CD4-positive, CD25-positive, alpha-beta regulatory T cell (primary cell): ENCODE measurements at places on chromosomes 12 and 14. TPM values are rescaled to one million over a fixed set of nuclear protein-coding genes. Genes with fewer than 3 reads are reported as not detected.

Gene SLCO1A2
- not detected for polyA plus RNA-seq

- DNase-seq = no peak
- H3K36me3 ChIP-seq = no peaks in the 10 kb centered on the region
These were observed 24.3 kb downstream of the MOAP1 start for GRCh38 chr14:93160353-93160801.

DNA sequence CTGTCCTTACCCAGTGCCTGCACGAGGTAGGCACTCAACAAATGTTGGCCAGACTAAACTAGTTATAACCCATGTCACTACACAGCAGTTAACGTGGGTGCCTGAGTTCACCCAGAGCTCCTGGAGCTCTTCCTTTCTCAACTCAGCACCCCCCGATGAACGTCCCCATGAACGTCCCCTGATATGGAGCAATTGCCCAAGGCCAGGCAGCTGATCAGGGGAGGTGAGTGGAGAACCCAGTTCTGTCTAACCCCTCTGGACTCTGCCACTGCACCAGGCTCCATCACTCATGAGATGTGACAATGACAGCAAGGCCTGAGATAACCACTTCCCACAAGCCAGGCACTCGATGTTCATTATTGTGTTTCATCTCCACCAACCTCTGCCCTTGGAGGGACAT, 199.0 kb downstream of the BCL11B start:
- no peaks in the 10 kb centered on the region for H3K27me3 ChIP-seq
- DNase-seq = no peak
- H3K36me3 ChIP-seq = no peaks in the 10 kb centered on the region

- H3K4me3 ChIP-seq = peak overlapping the region; percentile 72
- peaks cover 14% of the 10 kb centered on the region for H3K36me3 ChIP-seq
- DNase-seq = no peak
- H3K4me1 ChIP-seq = peaks cover 30% of the 10 kb centered on the region
These were observed 559 bp upstream of the LMBR1L start for GRCh38 chr12:49111206-49111605.

Gene KLHL33
- not detected for polyA plus RNA-seq

DNA sequence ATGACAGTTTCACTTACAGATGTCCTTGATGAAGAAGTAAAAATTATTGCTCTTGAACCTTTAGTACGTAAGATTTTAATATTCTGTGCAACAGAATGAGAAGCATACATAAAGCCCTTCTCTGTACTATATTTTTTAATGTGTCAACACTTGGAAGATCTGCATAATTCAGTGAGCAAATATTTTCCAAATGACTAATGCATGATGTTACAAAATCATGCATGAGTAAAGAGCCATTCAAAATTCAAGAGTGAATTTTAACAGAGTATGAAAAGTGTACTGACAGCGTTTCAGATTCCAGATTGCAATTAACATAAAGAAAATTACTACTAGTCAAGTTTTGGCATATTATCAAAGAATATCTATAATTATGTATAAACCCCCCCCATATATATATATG, 101.4 kb upstream of the BBS10 start:
- no peaks in the 10 kb centered on the region for H3K27me3 ChIP-seq
- H3K27ac ChIP-seq = no peak overlapping the region
- H3K36me3 ChIP-seq = peaks cover 18% of the 10 kb centered on the region
- H3K4me3 ChIP-seq = no peak overlapping the region

DNA sequence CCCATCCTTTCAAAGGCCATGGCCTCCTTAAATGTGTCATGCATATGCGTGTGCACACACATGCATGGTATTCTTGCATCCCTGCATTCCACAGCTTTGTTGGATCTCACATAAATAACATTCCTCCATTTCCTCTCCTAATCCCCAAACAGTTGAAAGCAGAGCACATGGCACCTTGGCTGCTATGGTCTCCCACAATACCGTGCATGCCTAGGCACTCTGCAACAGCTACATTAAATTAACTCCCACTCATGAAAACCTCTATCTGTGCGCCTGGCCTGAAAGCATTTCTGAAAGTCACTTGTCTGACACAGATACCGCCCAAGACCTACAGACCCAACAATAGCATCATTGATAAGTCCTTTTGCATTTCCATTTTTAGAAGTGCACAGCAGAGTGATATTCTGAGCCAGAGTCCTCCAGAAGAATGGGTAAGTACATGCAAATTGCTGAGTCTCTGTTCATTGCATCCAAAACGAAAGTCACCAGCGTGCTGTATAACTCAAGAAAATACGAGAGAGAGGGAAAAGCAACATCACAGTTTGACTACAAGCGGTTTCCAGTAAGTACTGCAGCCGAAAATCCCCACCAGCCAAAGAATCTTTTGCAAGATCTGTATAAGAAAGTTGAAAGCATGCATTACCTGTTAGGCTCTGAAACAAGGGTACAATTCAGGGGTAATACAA, 436 bp downstream of the ASB2 start:
- no peaks in the 10 kb centered on the region for H3K27me3 ChIP-seq
- peaks cover 51% of the 10 kb centered on the region for H3K4me1 ChIP-seq
- DNase-seq = peak; percentile 76
- no peak overlapping the region for H3K27ac ChIP-seq
- H3K4me3 ChIP-seq = peak overlapping the region; percentile 76
- no peaks in the 10 kb centered on the region for H3K36me3 ChIP-seq

Gene NCAPD2
- 26.3 TPM for polyA plus RNA-seq

GRCh38 chr12:26534071-26534470, 298.9 kb downstream of the ITPR2 start:
- peaks cover 2% of the 10 kb centered on the region for H3K36me3 ChIP-seq
- no peak for DNase-seq
- no peaks in the 10 kb centered on the region for H3K4me1 ChIP-seq
- no peaks in the 10 kb centered on the region for H3K27me3 ChIP-seq
- H3K27ac ChIP-seq = no peak overlapping the region
- no peak overlapping the region for H3K4me3 ChIP-seq

DNA sequence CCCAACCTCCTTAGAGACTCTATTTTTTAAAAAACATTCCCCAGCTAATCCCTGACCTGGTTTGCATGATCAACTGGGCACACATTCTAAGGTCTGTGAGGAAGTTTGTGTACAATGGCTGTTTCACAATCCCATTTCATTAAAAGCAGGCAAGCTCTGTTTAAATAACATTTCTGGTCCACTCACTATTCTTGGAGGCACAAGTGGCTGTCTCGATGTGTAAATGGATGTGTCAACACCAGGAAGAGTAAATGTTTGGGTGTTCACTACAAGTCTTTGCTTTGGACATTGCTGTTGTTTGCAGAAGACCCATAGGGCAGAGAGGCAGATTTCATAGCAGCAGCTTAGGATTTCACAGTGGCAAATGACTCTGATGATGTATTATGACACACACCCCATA, 98.3 kb downstream of the PDZRN4 start:
- no peak overlapping the region for H3K4me3 ChIP-seq
- no peak for DNase-seq
- H3K4me1 ChIP-seq = no peaks in the 10 kb centered on the region
- H3K27me3 ChIP-seq = no peaks in the 10 kb centered on the region

- no peaks in the 10 kb centered on the region for H3K27me3 ChIP-seq
- H3K4me3 ChIP-seq = no peak overlapping the region
- no peak overlapping the region for H3K27ac ChIP-seq
- H3K4me1 ChIP-seq = no peaks in the 10 kb centered on the region
- no peaks in the 10 kb centered on the region for H3K36me3 ChIP-seq
- no peak for DNase-seq
These were observed 142.8 kb downstream of the VRK1 start for GRCh38 chr14:96940009-96940408.

DNA sequence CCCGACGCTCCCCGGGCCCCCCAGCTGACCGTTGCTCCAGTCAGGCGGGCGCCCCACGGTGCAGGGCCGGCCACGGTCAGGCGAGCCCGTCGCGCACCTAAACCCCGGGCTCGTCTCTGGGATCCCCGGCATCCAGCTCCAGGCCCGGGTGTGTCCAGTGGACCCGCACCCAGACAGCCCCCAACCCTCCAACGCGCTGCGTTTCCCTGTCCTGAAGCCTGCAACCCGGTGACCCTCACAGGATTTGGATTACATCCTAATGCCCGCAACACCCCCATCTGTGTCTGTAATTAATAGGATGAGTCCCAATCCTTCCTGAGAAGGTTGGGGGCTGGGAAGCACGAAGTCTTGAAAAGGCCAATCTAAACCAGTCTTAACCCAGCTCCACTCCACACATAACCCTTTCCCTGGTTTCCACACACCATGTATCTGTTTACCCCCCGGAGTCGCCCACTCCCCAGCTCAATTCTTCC, 10.4 kb downstream of the CPNE6 start:
- no peak overlapping the region for H3K4me3 ChIP-seq

- no peak for DNase-seq
- H3K36me3 ChIP-seq = no peaks in the 10 kb centered on the region
- H3K4me1 ChIP-seq = peaks cover 92% of the 10 kb centered on the region
- no peaks in the 10 kb centered on the region for H3K27me3 ChIP-seq
- peak overlapping the region; percentile 35 for H3K27ac ChIP-seq
These were observed 35.7 kb upstream of the PNMA1 start for GRCh38 chr14:73749706-73750530.

Gene WNT1
- polyA plus RNA-seq = not detected

Gene CLEC12A
- polyA plus RNA-seq = not detected

Gene KIF26A
- polyA plus RNA-seq = not detected

GRCh38 chr12:82867762-82868500, 181.2 kb downstream of the TMTC2 start:
- H3K36me3 ChIP-seq = no peaks in the 10 kb centered on the region
- no peaks in the 10 kb centered on the region for H3K27me3 ChIP-seq
- H3K27ac ChIP-seq = no peak overlapping the region
- no peak for DNase-seq
- H3K4me1 ChIP-seq = no peaks in the 10 kb centered on the region

- H3K4me3 ChIP-seq = no peak overlapping the region
- no peaks in the 10 kb centered on the region for H3K27me3 ChIP-seq
These were observed 29.0 kb downstream of the FBXW8 start for GRCh38 chr12:116939734-116940133.

DNA sequence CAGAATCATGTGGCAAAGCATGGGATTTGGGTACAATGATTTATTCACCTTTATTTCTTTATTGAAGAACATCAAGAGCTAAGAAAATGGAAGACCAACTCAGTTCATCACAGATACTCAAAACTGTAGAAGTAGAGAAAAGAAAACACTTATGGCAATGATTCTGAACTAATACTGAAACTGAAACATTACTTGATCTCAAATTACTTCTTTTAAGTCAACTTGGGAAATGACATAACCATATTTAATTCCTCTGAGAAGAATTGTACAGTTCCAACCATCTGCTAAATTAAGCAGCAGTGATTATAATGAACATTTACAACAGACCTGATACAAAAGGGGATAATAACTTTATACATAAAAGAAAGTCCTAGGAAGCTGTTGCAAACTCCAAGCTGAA, 466.5 kb downstream of the TMTC2 start:
- no peaks in the 10 kb centered on the region for H3K4me1 ChIP-seq
- H3K36me3 ChIP-seq = no peaks in the 10 kb centered on the region
- no peak for DNase-seq
- H3K27ac ChIP-seq = no peak overlapping the region
- no peak overlapping the region for H3K4me3 ChIP-seq
- no peaks in the 10 kb centered on the region for H3K27me3 ChIP-seq

DNA sequence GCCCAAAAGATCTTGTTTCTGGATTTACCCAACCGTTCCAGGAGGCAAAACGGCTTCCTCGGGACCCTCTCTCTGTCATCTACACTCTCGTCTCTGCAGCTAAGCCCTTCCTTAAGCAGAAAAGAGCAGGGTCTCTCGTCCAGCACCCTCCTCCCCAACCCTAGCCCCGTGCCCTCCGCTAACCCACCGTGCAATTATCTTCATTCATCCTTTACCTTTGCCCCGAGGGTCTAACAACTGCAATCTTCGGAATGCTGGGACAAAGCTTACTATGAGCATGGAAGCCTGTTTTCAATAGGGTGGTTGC, 276 bp upstream of the BMAL2 start:
- H3K27ac ChIP-seq = no peak overlapping the region
- peaks cover 23% of the 10 kb centered on the region for H3K27me3 ChIP-seq
- DNase-seq = peak; percentile 6
- peak overlapping the region; percentile 54 for H3K4me3 ChIP-seq

- no peak overlapping the region for H3K4me3 ChIP-seq
- no peaks in the 10 kb centered on the region for H3K27me3 ChIP-seq
- H3K4me1 ChIP-seq = no peaks in the 10 kb centered on the region
These were observed 244.9 kb upstream of the PDE3A start for GRCh38 chr12:20123465-20123864.

- no peaks in the 10 kb centered on the region for H3K36me3 ChIP-seq
- no peaks in the 10 kb centered on the region for H3K4me1 ChIP-seq
- H3K4me3 ChIP-seq = no peak overlapping the region
- H3K27ac ChIP-seq = no peak overlapping the region
- DNase-seq = no peak
- no peaks in the 10 kb centered on the region for H3K27me3 ChIP-seq
These were observed 247.8 kb downstream of the MSRB3 start for GRCh38 chr12:65526311-65526710.

DNA sequence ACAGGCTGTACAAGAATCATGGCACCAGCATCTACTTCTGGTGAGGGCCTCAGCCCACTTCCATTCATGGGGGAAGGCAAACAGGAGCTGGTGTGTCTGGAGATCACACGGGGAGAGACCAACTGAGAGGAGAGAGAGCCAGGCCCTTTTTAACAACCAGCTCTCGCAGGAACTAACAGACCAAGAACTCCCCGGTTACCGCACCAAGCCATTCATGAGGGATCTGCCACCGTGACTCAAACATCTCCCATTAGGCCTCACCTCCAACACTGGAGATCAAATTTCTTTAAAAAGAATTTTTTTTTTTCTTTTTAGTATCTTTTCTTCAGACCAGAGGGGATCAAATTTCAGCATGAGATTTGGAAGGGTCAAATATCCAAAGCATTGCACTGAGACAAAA, 16.7 kb upstream of the AQP2 start:
- DNase-seq = no peak
- no peaks in the 10 kb centered on the region for H3K4me1 ChIP-seq
- H3K27me3 ChIP-seq = no peaks in the 10 kb centered on the region
- no peak overlapping the region for H3K27ac ChIP-seq

DNA sequence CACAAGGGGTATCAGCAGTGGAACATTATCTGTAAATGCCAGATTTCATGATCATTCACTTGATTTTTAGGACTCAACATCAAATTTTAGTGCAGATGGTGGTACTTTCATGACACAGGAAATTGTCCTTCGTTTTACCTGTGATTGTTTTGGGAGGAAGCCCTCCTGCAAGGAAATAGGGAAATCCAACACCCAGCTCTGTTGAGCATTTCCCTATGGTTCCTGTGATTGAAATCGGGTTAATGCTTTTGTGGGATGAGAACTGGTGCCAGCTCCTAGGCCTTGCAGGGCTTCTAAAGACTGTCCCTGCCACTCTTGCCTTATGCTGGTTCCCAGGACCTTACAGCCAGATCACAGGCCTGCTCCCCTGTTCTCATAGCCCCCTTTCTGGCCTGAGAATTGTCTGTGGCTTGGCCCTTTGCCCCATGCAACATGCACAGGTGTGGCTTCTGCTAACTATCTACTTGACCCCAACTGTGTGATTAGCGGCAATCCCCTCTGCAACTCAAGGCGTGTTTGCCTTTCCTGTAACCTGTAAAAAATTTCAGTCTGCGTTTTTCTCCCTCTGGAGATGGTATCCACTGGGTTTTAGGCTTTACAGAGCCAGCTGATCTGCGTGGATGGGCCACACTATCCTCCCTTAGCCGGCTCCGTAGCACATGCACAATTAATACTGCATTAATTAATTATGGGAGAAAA, 112.5 kb downstream of the ETV6 start:
- peaks cover 29% of the 10 kb centered on the region for H3K4me1 ChIP-seq
- no peaks in the 10 kb centered on the region for H3K27me3 ChIP-seq
- H3K27ac ChIP-seq = no peak overlapping the region
- H3K4me3 ChIP-seq = peak overlapping the region; percentile 14

- H3K4me3 ChIP-seq = no peak overlapping the region
- no peaks in the 10 kb centered on the region for H3K36me3 ChIP-seq
These were observed 35.8 kb downstream of the SLC6A12 start for GRCh38 chr12:177980-178828.

GRCh38 chr14:67186172-67186768, 3.0 kb upstream of the GARIN2 start:
- peak; percentile 35 for DNase-seq
- no peak overlapping the region for H3K27ac ChIP-seq
- H3K27me3 ChIP-seq = no peaks in the 10 kb centered on the region
- H3K4me3 ChIP-seq = peak overlapping the region; percentile 46
